ENCODE measurements at places on chromosomes 7 and 10. TPM values are rescaled to one million over a fixed set of nuclear protein-coding genes. Genes with fewer than 3 reads are reported as not detected.

TPK1 gene
- total RNA-seq = 1.8 TPM

TEX36 gene
- not detected for total RNA-seq

CAV2 gene
- total RNA-seq = 90.1 TPM

GPR26 gene
- total RNA-seq = not detected

NME8 gene
- not detected for total RNA-seq

DENND10 gene
- total RNA-seq = 20.9 TPM

- H3K27me3 ChIP-seq = no peaks in the 10 kb centered on the region
- no peak overlapping the region for H3K27ac ChIP-seq
- no peak for DNase-seq
- no peaks in the 10 kb centered on the region for H3K36me3 ChIP-seq
- no peaks in the 10 kb centered on the region for H3K4me1 ChIP-seq
Measured at GRCh38 chr7:68406480-68406879, 1191.8 kb upstream of the AUTS2 start.

GRCh38 chr7:106064771-106065574 lies 47.1 kb downstream of the SYPL1 start:
- DNase-seq = peak; percentile 88
- H3K36me3 ChIP-seq = no peaks in the 10 kb centered on the region
- no peaks in the 10 kb centered on the region for H3K27me3 ChIP-seq

DNA sequence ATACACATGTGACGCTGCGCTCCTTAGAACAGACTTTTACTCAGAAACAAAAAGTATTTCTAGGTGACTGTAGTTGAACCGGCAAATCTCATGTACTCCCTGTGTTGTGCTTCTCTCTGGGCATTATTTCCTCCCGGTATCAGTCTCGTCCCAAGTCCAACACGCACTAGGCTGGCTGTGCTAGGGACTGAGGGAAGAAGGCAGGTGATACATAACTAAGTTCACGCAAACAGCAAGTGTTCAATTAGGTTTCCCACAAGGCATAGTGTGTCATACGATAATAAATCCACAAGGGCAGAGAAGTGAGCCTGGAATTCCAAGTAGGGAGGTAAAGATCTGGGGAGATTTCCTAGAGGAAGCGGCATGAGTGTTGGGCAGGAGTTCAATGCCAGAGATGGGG lies 20.4 kb downstream of the FAM53B start:
- no peak for DNase-seq
- peaks cover 4% of the 10 kb centered on the region for H3K36me3 ChIP-seq
- no peaks in the 10 kb centered on the region for H3K27me3 ChIP-seq
- H3K4me1 ChIP-seq = peaks cover 97% of the 10 kb centered on the region
- no peak overlapping the region for H3K4me3 ChIP-seq

DNA sequence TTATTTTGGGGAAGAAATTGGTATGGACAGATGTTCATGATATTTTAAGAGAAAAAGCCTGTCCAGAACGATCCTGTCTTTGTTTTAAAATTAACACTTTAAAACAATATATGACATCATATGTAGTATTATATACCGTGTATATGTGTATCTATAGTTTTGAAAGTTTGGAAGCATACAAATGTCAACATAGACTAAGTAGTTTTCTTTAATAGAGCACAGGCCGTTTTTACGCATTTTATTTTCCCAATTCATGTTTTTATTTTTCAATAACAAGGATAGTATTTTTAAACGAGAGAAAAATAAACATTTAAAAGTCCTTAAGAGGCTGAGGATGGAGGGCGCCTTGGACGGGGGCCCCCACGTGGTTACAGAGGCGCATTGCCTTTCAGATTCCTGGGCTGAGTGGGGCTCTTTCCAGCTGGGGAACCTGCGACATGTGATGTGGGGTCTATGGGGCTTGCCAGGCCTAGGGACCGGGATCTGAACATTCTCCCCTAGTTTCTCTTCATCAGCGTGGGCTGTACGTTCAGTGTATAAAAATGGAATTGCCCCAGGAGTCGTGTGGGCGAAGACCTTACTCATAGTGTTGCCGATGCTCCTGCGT lies 127.8 kb upstream of the ZNF746 start:
- peak overlapping the region; percentile 93 for H3K27ac ChIP-seq
- peak; percentile 82 for DNase-seq
- no peaks in the 10 kb centered on the region for H3K27me3 ChIP-seq
- peaks cover 14% of the 10 kb centered on the region for H3K36me3 ChIP-seq
- peaks cover 23% of the 10 kb centered on the region for H3K4me1 ChIP-seq

DNA sequence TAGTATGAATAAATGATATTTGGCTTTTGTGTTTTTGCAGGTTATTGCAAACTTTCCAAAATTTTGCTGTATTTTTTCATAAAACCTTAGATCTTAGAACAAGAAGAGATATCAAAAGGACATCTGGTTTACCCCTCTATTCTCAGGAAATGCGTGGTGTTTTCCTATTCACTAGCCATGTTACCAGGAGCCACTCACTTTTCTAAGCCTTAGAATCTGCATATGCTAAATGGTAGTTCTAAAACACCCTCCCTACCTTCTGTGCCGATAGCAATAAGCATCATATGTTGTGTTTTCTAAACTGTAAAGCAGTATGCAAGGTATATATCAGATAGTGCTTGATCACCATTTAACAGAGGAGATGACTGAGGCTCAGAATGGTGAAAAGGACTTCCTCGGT lies 715.0 kb upstream of the CELF2 start:
- H3K4me3 ChIP-seq = no peak overlapping the region
- no peak for DNase-seq
- no peaks in the 10 kb centered on the region for H3K27me3 ChIP-seq
- no peaks in the 10 kb centered on the region for H3K4me1 ChIP-seq
- H3K27ac ChIP-seq = no peak overlapping the region

- H3K4me3 ChIP-seq = no peak overlapping the region
- H3K27me3 ChIP-seq = no peaks in the 10 kb centered on the region
- no peak for DNase-seq
- no peaks in the 10 kb centered on the region for H3K36me3 ChIP-seq
- H3K4me1 ChIP-seq = no peaks in the 10 kb centered on the region
Measured at GRCh38 chr10:62116896-62117295, 151.7 kb downstream of the RTKN2 start.

GRCh38 chr7:128164061-128164954 lies 76.8 kb upstream of the LEP start:
- H3K36me3 ChIP-seq = no peaks in the 10 kb centered on the region
- no peak overlapping the region for H3K4me3 ChIP-seq
- H3K4me1 ChIP-seq = peaks cover 26% of the 10 kb centered on the region
- no peak for DNase-seq
- H3K27me3 ChIP-seq = peaks cover 97% of the 10 kb centered on the region

GRCh38 chr10:118272149-118272721 lies 69.9 kb downstream of the FAM204A start:
- no peaks in the 10 kb centered on the region for H3K27me3 ChIP-seq
- H3K4me3 ChIP-seq = peak overlapping the region; percentile 1
- peak overlapping the region; percentile 4 for H3K27ac ChIP-seq
- DNase-seq = no peak

GRCh38 chr7:136657482-136657921 lies 210.9 kb upstream of the CHRM2 start:
- peak overlapping the region; percentile 11 for H3K27ac ChIP-seq
- H3K27me3 ChIP-seq = no peaks in the 10 kb centered on the region
- H3K4me1 ChIP-seq = no peaks in the 10 kb centered on the region
- DNase-seq = no peak
- H3K4me3 ChIP-seq = no peak overlapping the region
- H3K36me3 ChIP-seq = no peaks in the 10 kb centered on the region

DNA sequence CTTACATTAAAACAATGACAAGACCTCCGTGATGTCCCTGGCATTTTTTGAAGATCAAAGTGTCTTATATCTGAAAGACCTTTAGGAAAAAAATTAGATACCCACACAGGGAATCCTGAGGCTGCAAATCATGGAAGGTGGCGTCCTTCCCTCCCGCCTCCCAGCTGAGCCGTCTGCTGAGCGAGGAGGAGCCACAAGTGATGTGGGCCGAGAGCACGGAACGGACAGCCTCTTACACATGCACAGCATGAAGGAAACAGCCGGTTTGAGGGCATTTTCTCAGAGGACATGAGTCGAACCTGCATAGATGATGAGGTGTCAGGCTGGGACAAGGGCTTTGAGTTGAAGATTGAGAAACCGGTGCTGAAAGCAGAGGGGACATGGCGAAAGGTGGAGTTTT lies 163.3 kb downstream of the ADARB2 start:
- no peak for DNase-seq
- no peak overlapping the region for H3K27ac ChIP-seq
- no peaks in the 10 kb centered on the region for H3K27me3 ChIP-seq
- no peak overlapping the region for H3K4me3 ChIP-seq

DNA sequence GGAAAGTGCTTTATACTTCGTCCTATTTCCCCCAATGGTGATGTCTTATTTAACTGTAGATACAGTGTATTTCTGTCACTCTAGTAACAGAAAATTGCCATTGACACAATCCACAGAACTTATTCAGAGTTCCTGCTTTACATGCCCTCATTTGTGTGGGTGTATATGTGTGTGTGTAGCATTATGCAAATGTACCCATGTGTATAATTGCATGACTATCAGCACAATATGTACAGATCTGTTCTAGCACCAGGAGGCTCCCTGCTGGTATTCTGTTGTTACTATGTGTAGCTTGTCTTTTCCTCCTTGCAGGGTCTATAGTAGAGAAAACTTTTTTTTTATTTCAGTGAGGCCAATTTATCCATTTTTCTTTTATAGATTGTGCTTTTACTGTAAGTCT lies 16.5 kb downstream of the CYP3A43 start:
- no peak for DNase-seq
- peaks cover 2% of the 10 kb centered on the region for H3K4me1 ChIP-seq
- H3K27me3 ChIP-seq = no peaks in the 10 kb centered on the region
- no peak overlapping the region for H3K27ac ChIP-seq

- H3K36me3 ChIP-seq = peaks cover 46% of the 10 kb centered on the region
Measured at GRCh38 chr7:98174334-98175259, 36.6 kb upstream of the BHLHA15 start.

GRCh38 chr10:56139405-56139804 lies 221.7 kb downstream of the ZWINT start:
- no peak for DNase-seq
- H3K4me3 ChIP-seq = no peak overlapping the region
- H3K27ac ChIP-seq = no peak overlapping the region
- no peaks in the 10 kb centered on the region for H3K27me3 ChIP-seq

- DNase-seq = no peak
- no peak overlapping the region for H3K4me3 ChIP-seq
- H3K27me3 ChIP-seq = no peaks in the 10 kb centered on the region
- no peaks in the 10 kb centered on the region for H3K36me3 ChIP-seq
- no peaks in the 10 kb centered on the region for H3K4me1 ChIP-seq
- H3K27ac ChIP-seq = no peak overlapping the region
Measured at GRCh38 chr10:108208732-108209131, 1044.2 kb upstream of the SORCS1 start.

DNA sequence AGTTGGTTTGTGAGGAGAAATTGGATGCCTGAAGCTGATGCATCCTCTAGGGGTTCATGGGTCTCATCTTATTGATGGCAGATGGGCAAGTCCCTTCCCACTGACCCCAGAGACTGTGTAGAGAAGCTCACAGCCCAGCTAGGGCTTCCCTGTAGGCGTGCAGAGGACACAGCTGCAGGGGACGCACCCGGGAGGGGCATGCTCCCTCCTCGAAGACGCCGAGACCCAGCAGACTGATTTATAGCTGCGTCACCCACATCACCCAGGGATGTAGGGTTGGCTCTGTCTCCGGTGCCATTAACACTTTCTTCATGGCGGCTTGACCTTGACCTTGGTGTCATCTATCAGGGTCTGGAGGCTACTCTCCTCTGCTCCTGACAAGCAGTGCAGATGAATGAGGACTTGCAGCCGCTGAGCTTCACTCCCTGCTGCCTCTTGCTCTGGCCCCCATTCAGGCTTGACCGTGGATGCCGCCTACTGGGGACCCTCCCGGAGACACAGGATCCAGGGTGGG lies 549.7 kb downstream of the TCERG1L start:
- H3K27ac ChIP-seq = no peak overlapping the region
- no peaks in the 10 kb centered on the region for H3K36me3 ChIP-seq
- no peak for DNase-seq
